ENCODE measurements at places on chromosomes 16 and 17.

DNA sequence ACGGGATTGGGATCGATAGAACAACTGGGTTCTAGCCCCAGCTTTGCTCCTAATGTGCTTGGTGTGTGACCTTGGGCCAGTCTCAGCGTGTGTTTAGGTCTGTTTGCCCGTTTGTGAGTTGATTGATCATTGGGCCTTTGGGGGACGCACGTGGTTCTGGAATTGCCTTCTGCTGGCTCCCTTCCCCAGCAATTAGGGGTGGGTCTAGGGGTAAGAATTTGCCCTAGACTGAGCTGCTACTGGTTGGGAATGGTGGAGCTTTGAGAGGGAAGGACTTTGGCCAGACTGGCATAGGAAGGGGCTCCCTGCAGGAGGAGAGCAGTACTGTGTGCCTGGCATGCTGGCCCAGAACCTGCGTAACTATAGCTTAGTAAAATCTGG is 1.5 kb downstream of the SPNS2 start:
- DNase-seq: no peak

DNA sequence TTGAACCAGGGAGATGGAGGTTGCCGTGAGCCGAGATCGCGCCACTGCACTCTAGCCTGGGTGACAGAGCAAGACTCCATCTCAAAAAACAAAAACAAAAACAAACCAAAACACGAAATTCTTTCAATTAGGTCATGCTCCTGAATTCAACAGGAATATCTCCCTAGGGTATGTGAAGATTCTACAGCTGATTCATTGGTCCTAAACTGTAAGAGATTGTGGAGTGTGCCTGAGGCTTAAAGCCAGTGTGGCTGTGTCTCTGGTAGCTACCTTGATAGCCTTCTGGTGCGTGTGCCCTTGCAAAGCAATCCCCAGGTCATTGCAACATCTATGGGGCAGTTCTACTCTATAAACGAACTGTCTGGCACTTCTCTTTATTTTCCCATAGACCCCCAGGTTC is 48.4 kb downstream of the USP43 start:
- no peak for DNase-seq

- no peak for DNase-seq
Measured at GRCh38 chr16:52757746-52758472, 211.0 kb upstream of the TOX3 start.

DNA sequence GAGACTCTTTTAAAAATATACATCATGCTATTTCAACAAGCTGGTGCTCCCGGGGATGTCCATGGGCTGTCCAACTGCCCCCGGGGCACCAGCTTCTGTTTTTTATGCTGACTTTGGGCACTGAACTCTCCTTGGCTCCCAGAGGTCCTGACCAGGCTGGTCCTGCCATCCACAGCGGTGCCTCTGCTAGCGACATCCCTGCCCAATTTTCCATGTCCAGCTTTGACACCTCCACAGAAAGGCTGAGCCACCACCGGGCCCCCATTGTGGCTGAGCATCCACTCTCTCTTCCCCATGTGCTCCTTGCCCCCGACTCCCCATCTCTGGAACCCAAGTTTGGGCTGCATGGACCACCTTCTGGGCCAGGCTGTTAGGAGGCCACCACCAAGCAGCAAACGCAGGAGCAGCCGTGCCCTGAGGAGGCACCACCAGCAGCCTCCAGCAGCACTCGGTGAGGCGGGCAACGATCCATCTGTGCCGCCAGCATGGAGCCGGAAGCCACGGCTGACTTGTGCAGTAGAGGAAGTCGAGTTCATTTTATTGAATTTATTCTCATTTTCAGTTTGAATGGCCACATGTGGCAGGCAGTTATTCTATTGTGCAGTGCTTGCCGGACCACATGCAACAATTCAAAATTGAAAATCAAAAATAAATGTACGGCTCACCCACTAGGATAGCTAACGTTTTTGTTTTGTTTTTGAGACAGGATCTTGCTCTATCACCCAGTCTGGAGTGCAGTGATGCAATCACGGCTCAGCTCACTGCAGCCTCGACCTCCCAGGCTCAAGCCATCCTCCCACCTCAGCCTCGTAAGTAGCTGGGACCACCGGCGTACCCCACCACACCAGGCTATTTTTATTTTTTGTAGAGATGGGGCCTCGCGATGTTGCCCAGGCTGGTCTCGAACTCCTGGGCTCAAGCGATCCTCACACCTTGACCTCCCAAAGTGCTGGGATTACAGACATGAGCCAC is 2.8 kb upstream of the MEAK7 start:
- no peak for DNase-seq

- DNase-seq: no peak
Measured at GRCh38 chr16:86025706-86026105, 126.7 kb downstream of the IRF8 start.

GRCh38 chr16:86085161-86085611 is 186.2 kb downstream of the IRF8 start:
- DNase-seq: no peak

Data from 8988T (cell line).